ENCODE measurements at places on chromosomes 6 and 20. TPM values are rescaled to one million over a fixed set of nuclear protein-coding genes. Genes with fewer than 3 reads are reported as not detected.

MEP1A gene
- 0.07 TPM for polyA plus RNA-seq

LPA gene
- polyA plus RNA-seq = not detected

RAB44 gene
- 1.9 TPM for polyA plus RNA-seq

BIRC7 gene
- polyA plus RNA-seq = not detected

ZBTB12 gene
- polyA plus RNA-seq = not detected

TRIM10 gene
- not detected for polyA plus RNA-seq

STK38 gene
- polyA plus RNA-seq = 95.7 TPM

LCA5 gene
- 0.08 TPM for polyA plus RNA-seq

TMC2 gene
- polyA plus RNA-seq = not detected

CPNE5 gene
- 0.47 TPM for polyA plus RNA-seq

ABHD12 gene
- polyA plus RNA-seq = 32.1 TPM

CST1 gene
- not detected for polyA plus RNA-seq

SPATA25 gene
- polyA plus RNA-seq = not detected

OXT gene
- not detected for polyA plus RNA-seq

CYP24A1 gene
- polyA plus RNA-seq = not detected

PARD6B gene
- 0.04 TPM for polyA plus RNA-seq

OPRL1 gene
- 7.0 TPM for polyA plus RNA-seq

DNMT3B gene
- polyA plus RNA-seq = not detected

TCFL5 gene
- polyA plus RNA-seq = 0.38 TPM
